Body of pancreas (tissue), 4 donors: ENCODE measurements at places on chromosomes 3 and 15.
A peak's percentile ranks its signal among the peaks of the same experiment; 100 is the strongest.

DNA sequence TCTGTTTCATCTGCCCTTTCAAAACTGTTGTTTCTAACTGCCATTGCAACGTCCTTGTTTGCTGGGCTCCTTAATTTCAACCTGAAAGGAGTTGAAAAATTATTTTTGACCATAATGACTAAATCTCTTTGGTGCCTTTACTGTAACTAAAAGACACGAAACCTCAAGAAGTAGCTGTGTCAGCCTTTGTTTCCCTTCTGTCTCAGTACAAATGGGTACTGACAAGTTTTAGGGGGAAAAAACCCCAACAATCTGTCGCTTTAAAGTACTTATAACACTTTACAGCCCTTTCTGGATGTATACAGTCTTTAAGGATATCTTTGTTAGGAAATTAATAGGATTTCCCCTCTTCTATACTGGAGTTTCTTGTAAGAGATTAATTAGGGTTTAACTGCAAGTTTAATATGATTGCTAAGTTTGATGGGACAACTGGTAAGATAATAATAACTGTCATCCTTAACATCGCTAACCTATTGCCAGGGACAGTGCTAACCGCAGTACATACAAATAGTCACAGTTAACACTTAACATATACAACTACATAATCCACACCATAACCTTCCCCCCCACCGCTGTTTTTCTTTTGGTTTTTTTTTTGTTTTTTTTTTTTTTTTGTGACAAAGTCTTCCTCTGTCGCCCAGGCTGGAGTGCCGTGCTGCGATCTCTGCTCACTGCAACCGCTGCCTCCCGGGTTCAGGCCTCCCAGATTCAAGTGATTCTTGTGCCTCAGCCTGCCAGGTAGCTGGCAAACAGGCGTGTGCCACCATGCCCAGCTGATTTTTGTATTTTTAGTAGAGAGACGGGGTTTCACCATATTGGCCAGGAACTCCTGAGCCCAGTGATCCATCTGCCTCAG is 1.7 kb downstream of the GXYLT2 start:
- no peak for DNase-seq

GRCh38 chr3:120597445-120598049 is 1.4 kb downstream of the NDUFB4 start:
- no peak for DNase-seq

GRCh38 chr3:143366672-143367071 is 247.1 kb downstream of the CHST2 start:
- no peak for DNase-seq

- DNase-seq = no peak
Observed at GRCh38 chr3:123739106-123739505, 145.0 kb downstream of the MYLK start.

DNA sequence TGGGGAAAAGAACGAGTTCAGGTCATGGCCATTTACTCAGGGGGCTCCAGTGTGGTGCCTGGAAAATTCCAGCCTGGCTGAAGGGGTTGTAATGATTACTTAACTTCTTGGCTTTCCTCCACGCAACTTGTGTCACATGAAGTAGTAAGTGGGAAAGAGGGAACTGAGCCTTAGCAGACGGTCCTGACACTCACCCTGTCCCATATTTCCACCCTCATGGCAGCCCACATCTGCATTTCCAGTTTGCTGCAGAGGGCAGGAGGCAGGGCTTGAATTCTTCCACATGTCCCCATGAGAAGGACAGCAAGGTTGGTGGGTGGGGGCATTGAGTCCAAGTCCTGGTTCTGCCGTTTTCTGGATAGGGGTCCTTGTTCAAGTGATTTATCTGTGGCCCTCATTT is 7.8 kb upstream of the CAMP start:
- peak; percentile 56 for DNase-seq

DNA sequence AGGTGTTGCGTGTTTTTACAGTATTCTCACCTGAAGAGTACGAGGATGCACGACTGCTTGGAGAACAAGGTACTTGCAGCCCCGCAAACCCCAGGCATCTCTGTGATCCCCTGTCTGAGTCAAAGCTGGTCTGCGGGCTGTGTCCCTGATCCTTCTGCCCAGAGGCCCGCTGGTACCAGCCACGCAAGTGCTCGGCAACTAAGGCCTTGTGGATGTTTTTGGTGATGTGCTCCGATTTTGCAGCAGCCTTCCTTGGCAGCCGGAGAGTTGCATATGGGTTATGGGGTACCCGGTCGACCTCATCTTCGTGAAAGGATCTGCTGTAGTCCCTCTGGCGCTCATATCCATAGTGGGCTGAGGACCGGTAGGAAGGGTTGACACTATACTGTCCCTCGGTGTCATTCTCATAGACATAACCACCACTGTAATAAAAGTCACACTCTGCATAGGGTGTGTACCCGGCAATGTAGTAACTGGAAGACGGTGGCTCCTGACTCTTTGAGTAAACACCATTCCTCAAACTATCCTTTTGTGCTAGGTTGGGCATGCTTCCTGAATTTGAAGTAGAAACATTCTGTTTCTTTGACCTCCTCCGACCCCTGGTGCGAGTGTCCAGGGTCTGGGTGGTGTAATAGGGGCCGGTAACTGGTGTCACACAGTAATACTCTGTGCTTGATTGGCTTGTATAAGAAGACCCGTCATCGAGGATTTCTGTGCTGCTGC is 58.6 kb upstream of the LMOD3 start:
- no peak for DNase-seq
